ENCODE measurements at places on chromosomes 3 and 15.

GRCh38 chr3:135487261-135487660 is 478.3 kb upstream of the PPP2R3A start:
- DNase-seq, result no peak

DNA sequence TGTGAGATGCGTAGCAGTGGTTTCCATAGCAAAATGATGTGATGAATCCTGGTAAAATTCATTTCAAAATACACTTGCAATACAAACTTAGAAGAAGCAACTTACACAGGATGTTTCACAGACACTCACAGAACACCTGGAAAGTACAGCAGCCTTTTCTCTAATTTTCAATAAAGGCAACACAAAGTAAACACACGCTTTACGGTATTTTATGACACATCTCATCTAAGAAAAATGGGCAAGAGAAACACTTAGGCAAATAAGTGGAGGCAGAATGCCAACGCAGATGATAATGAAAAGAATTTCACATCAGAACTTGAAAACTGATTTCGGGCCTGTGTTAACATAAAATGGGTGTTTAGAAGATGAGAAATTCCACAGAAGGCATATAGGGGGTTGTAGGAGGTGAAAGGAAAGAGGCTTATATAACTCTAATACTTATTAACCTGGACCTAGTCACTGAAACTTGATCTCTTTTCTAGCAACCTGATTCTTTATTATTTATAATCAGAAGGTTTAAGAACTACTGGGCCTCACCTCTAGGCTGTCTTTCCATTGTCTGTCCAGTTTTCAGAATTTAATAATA is 25.6 kb upstream of the MAP3K13 start:
- no peak for DNase-seq

DNA sequence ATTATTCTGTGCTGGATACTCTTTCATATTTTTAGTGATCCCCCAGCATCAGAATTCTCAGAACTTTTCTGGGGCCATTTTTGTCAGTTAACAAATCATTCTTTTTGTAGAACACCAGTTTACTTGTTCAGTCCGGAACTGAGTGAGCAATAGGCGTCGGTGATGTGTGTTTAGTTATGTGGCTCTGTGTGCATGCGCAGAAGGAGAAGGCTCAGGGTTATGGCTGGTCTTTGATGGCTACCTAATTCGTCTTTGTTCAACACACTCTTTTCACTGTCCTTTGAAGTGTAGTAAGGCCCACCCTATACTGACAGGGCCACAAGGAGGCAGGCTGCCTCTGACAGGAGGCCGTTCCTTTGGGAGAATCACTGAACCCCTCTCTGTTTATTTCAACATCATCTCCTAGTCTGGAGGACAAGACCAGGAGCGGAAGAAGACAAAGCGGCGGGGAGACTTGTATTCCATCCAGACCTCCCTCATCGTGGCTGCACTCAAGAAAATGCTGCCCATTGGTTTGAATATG is 158.2 kb upstream of the CHRM5 start:
- no peak for DNase-seq

- DNase-seq, result no peak
Measured at GRCh38 chr15:25247407-25248038, 191.3 kb downstream of the UBE3A start.
